ENCODE measurements at places on chromosomes 11 and 22.

DNA sequence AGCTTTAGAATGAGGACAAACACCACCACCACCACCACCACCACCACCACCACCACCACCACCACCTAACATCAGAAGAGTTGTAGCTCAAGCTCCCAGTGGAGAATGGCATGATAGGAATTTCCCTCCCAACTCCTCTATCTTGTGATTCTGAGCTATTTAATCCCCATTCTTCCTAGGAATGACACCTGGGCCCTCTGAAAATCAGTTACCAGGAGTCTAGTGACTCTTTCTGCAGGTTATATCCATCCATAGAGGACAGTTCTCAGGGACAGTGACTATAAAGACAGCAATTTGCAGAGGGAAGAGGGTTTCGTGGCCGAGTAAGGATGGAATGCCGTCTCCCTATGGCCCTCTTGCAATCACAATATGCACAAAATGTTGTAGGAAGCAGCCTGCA is 27.8 kb downstream of the MYH9 start:
- DNase-seq: no peak

- no peak for DNase-seq
Measured at GRCh38 chr22:43988116-43988820, 33.0 kb downstream of the SAMM50 start.

GRCh38 chr11:36790526-36790925 is 192.5 kb upstream of the RAG2 start:
- DNase-seq: no peak

DNA sequence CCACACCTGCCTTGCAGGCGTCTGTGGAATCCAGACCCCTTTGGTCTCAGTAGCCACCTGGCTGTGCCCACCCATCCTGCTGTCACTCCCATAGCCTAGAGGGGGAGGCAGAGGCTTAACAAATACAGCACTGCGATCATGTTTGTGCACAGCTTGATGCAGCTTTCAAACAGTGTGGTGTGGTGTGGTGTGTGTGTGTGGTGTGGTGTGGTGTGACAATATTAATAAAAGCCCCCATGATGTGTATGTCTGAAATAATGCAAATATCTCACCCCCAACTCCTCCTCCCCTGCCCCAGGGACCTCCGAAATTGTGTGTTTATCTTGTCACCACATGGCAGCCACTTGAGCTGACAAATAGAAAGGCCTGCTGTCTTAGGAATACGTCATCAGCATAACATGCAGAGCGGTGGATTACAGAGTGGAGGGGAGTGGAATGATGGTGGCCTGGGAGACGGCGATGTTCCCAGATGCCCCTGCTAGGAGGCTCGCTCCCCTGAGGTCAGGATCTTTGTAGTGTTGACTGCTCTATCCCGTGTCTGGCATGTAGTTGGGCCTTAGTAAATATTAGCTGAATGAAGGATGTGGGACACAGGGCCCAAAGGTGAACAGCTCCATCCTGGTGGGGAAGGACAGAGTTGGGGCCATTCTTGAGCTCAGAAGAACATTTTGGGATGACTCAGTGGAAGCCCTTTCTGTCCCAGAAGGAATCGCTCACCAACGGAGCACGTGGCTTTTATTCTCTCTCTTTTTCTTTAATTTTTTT is 2.8 kb downstream of the PDXP start:
- DNase-seq: peak; percentile 62

- peak; percentile 86 for DNase-seq
Measured at GRCh38 chr22:37752189-37753087, 55.3 kb upstream of the GCAT start.

- peak; percentile 79 for DNase-seq
Measured at GRCh38 chr11:15327786-15328231, 213.1 kb downstream of the INSC start.

- DNase-seq: no peak
Measured at GRCh38 chr11:106236295-106236694, 158.8 kb downstream of the AASDHPPT start.

- peak; percentile 71 for DNase-seq
Measured at GRCh38 chr11:122523846-122524805, 131.4 kb upstream of the UBASH3B start.

DNA sequence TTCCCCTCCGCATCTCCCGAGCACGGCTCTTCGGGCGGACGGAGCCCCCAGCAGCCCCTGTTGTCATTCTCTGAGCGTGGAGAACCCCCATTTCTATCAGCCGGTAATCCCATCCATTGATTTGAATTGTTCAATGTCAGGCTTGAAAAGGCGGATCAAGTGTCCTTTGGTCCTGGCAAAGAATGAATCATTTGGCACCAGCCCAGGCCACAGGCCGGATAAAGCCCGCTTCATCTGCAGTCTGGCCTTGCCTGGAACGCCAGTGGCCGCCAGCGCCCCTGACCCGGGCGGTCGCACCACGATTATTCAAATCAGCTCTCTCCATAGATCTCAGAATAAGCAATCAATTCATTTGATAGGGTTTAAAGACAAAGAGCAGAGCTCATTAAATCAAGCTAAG is 188.9 kb downstream of the BRD1 start:
- no peak for DNase-seq

- DNase-seq: no peak
Measured at GRCh38 chr11:96014217-96014616, 90.3 kb upstream of the MTMR2 start.

DNA sequence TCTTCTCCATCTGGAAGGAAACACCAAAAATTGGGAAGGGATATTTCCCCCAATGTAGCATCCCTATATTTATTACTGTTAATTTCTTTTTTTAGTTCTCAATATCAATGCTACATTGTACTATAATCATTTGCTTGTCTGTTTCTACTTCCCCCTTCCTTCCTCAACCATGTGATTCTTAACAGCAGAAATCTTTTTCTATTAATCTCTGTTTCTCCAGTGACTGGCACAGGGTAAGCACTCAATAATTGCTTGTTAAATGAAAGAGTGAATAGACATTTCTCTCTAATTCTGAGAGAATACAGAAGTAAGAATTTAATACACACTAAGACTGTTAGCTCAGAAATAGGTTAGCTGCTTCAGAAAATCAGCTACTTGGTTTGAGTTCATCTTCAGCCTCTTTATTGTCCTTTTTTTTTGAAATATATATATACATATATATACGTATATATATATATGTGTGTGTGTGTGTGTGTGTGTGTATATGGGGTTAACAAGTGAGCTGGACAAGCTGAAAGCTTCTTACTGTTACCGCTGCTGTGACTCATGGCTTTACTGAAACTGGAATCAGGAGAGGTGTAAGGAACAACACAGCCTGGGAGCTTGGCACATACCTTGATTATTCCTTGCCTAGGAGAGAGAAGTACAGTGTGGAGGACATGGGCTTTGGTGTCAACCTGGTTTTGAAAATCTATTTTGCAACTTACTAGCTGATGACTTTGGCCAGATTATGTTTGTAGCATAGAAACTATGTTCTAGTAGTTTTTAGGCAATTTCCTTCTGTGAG is 26.2 kb upstream of the PDE3B start:
- no peak for DNase-seq

- DNase-seq: no peak
Measured at GRCh38 chr11:67387069-67387468, 4.7 kb upstream of the RAD9A start.

DNA sequence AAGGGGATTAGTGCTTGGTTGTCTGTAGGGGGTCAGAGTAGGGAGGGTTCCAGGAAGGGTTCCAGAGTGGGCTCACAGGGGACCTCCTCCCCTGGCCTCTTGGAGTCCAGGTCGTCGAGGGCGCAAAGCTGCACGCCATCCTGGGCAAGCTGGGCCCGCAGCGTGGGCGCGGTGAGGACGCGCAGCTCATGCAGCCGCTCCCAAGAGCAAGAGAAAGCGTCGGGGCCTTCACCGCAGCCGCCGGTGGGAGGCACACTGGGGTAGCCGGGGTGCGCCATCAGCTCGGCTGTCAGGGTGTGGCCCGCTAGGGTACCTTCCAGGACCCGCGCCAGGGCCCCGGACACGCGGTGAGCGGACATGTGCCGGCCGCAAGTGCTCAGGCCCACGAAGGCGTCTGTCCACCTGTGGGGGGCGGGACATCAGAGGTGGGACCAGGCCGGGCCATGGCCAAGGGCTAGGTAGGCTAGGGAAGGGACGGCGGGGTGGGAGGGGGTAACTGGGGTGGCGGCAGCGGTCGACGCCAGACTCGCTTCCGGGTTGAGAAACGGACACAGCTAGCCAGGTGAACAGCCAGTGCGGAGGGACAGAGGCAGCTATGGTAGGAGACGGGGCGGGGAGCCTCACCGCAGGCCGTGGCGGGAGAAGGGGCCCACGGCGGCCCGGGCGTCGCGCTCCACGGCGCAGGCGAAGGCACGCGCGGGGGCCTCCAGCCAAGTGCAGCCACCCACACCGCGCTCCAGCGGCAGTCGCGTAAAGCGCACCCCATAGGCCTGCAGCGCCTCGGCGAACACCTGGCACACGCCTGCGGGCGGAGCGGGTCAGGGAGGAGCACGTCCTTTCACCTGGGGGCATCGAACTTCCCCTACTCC is 1.2 kb downstream of the YDJC start:
- no peak for DNase-seq

- DNase-seq: no peak
Measured at GRCh38 chr11:7969756-7970646, 4.8 kb upstream of the NLRP10 start.

DNA sequence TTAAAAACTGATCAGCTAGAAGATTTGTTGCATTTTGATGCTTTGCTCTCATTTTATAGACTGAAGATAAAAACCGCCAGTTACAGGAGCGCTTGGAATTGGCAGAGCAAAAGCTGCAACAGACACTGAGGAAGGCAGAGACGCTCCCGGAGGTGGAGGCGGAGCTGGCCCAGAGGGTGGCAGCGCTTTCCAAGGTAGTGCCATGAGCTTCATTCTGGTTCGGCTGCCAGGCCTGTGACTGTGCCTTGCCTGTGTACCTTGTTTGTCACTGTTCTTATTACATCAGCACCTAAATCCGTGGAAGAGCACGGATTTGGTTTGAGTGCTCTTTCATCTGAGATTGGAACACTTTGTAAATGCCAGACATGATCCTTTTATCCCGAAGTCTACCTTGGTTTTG is 61.4 kb downstream of the PPFIA1 start:
- DNase-seq: no peak

GRCh38 chr11:3237119-3237518 is 4.9 kb upstream of the MRGPRE start:
- DNase-seq: no peak

DNA sequence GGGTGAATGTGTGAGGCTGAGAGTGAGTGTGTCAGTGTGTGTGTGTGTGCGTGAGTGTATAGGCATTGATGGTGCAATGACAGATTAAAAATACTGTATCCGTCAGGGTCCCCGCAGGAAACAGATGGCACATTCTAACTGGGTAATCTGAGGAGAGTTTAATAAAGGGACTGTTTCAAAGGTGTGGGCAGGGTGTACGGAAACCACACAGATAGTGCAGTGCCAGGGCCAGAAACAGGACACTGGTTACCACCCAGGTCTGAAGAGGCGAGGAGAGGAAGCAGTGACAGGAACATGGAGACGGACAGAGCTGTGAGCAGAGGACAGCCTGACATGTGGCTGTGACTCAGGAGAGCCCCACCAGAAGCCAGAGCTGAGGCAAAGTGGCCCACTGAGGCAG is 16.5 kb downstream of the P2RX3 start:
- no peak for DNase-seq

Measured in right hindlimb (tissue), 1 donor.